ENCODE measurements at places on chromosomes 4 and X. TPM values are rescaled to one million over a fixed set of nuclear protein-coding genes. Genes with fewer than 3 reads are reported as not detected.

- DNase-seq: no peak
Measured at GRCh38 chr4:8850830-8851188, 20.8 kb downstream of the HMX1 start.

- peak; percentile 71 for DNase-seq
Measured at GRCh38 chrX:49172280-49172780, 632 bp downstream of the PLP2 start.

- no peak for DNase-seq
Measured at GRCh38 chrX:49001521-49002090, 458 bp downstream of the GRIPAP1 start.

DNA sequence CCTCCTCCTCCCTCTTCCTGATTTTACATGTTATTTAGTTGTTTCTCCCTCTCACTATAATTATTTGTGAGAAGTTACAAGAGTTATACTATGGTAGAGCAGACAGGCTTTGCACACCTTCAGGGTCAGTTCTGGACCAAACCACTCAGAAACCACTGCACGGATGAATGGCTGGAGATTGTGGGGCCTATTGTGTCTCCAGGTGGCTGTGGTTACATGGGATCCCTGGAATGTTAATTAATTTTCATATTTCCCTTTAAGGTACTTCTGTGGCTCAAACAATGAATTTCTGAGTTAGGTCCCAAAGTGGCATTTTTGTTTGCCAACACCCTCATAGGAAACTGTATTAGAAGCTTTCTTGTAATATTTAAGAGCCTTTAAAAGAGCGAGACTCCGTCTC lies 151.9 kb downstream of the BMPR1B start:
- no peak for DNase-seq

The TACR3 gene
- not detected for polyA plus RNA-seq

The CSAG2 gene
- not detected for polyA plus RNA-seq

GRCh38 chrX:17552044-17552650 lies 177.1 kb downstream of the NHS start:
- no peak for DNase-seq

The PNMA6A gene
- 0.51 TPM for polyA plus RNA-seq

DNA sequence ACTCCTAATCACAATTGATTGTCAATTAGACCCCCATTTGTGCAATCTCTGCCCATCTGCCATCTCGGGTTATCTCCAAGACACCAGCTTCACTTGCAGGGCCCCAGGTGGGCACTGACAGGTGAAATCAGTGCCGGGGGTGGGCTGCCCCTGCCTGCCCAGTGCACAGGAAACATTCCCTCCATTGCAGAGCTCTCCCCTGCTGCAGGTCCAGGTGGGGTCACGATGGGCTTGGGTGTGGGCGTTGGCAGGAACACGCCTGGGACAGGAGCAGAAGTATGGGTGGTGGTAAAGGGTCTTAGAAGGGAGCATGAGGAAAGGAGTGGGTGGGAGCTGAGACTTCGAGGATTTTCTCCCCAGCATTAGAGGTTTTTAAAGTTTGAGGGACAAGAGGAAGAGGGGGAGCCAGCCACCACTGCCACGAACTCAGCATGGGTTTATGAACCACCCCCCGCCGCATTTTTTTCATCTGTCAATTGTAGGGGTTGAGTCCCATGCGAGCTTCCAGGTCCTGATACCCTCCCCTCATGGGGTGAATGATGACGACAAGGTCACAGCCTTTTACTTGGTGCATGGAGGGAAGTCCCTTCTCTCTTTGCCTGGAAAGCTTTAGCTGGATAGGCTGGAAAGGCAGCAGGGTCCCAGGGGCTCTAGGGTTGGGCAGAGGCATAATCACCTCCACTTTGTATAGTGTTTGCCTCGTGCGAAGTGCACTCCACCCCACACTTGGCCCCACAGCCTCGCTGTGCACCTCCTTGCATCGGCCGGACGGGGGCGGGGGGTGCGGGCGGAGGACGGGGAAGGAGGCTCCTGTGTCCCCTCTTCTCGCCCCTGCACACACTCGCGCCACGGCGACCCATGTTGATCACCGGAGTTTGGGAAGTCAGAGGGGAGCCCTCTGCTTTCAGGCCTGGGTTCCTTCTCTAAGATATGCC lies 3.5 kb upstream of the NKX1-1 start:
- no peak for DNase-seq

DNA sequence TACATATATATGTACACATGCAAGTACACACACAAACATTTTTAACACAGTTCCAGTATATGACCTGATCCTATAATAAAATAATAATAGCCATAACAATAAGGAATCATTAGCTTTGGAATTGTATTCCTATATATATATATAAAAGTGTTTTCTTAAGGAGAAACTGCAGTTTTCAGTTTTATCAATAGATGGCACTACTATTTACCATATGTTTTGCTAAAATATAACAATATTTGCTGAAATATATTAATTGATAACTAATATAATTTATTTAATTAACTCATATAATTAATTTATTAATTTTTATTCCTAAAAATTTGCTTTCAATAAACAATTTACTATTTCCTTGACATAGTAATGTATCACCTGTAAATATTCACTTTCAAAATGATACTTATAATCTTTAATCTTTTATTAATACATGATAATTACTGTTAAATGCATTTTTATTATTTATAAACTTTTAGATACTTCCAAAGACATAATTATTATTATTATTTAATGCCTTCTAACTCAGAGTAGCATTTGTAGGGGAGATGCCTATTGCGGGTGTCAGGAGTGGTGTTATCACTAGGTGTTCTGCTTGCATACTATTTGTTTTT lies 599.5 kb downstream of the FSTL5 start:
- no peak for DNase-seq

GRCh38 chr4:112411781-112412550 lies 104.0 kb downstream of the NEUROG2 start:
- DNase-seq: peak; percentile 28

GRCh38 chrX:9318766-9319165 lies 146.1 kb upstream of the TBL1X start:
- DNase-seq: no peak

DNA sequence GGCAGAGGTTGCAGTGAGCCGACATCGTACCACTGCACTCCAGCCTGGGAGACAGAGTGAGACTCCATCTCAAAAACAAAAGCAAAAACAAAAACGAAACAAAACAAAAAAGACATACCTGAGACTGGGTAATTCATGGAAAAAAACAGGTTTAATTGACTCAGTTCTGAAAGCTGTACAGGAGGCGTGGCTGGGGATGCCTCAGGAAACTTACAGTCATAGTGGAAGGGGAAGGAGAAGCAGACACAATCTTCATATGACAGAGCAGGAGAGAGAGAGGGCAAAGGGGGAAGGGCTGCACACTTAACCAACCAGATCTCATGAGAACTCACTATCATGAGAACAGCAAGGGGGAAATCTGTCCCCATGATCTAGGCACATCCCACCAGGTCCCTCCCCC lies 229.5 kb downstream of the STK32B start:
- DNase-seq: no peak

DNA sequence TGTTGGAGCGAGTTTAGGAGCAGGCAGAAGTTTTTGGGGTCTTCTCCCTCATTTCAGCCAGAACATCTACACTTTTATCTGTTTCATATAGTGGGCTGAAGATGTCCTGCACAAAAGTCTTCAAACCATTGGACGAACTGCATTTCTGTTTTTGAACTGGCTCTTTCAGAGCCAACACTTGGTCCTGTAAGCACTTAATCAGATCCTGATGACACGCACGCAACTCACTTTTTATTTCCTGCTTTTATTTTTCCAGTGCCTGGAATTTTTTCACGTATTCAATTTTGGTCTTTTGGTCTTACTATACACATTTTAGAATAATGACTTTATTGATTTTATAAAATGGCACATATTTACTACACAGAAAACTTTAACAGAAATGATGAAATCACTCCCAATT lies 40.2 kb upstream of the NKX3-2 start:
- no peak for DNase-seq

The CNKSR2 gene
- 0.51 TPM for polyA plus RNA-seq

DNA sequence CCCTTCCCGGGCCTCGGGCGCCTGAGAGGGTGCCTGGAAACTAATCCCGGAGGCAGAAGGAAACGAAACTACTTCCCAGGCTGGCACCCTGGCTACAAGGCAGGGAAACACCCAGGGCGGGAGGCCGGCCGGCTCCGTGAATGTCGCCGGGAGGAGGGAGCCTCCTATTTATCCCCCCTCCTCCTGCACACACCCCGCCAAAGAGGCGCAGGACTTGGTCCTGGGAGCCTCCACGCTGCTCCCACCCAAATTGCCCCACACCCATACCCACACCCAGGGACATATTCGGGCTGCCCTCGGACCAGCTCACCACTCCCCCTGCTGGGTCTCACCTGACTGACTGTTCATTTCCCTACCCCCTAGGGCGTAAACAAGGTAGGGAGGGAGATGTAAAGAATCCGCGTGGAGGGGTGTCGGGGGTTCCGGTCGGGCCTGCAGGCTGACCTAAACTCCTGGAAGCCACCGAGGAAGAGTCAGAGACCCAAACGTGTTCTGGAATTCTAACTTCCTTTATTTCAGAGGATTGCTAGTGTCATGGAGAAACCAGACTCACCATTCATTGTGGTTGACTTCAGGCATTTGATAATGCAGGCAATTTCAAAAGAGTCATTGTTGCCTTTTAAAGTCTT lies at the start of gene BTC:
Gene BTC, minus strand, starts transcription at position 142 of the 629 bp plus-strand sequence. CDS start 198 bp downstream, outside the sequence.
- DNase-seq: peak; percentile 13

DNA sequence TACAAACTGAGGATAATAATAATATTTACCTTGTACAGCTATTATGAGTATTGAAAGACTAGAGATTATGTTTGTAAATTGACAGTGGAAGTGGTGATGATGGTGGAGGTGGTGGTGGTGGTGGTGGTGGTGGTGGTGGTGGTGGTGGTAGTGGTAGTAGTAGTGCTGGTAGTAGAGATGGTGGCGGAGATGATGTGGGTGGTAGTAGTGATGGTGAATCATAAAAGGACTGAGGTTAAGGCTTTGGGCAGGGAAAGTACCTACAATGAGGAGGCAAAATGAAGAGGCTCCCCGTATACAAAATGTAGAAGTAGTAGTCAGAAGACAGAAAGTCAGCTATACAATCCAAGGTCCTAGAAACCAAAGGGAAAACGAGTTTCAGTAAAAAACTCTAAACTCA lies 214.1 kb downstream of the BCOR start:
- no peak for DNase-seq

GRCh38 chr4:180539284-180539683 lies 1703.9 kb upstream of the TENM3 start:
- no peak for DNase-seq

DNA sequence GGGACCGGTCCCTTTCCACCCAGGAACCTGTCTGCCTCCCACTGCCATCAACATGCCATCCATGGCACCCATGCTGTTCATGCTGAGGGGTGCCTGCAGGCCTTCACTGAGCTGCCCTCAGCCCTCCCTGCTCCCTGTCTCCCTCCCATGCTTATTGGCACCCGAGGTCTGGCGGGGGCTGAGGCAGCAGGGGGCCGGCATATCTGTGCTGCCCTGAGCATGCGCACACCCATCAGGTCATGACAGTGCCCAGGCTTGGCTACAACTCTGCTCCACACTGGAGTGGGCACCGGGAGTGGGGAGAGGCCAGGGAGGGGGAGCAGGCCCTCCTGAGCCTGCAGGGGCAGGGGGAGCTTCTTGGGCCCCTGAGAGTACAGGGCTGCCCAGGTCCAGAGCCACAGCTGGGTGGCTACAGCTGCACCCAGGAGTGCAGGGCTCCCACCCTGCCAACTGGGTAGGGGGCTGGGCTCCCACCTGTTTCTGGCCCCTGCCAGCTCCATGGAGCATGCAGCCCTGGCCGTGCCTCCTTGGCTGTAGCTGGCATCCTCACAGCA lies 395.8 kb upstream of the DMD start:
- DNase-seq: no peak

- DNase-seq: no peak
Measured at GRCh38 chrX:11580789-11581188, 84.9 kb downstream of the ARHGAP6 start.

GRCh38 chrX:73850124-73851013 lies 287.4 kb downstream of the CHIC1 start:
- no peak for DNase-seq

The EMCN gene
- 25.1 TPM for polyA plus RNA-seq

GRCh38 chr4:8872402-8873291 lies 1.0 kb upstream of the HMX1 start:
- DNase-seq: no peak

DNA sequence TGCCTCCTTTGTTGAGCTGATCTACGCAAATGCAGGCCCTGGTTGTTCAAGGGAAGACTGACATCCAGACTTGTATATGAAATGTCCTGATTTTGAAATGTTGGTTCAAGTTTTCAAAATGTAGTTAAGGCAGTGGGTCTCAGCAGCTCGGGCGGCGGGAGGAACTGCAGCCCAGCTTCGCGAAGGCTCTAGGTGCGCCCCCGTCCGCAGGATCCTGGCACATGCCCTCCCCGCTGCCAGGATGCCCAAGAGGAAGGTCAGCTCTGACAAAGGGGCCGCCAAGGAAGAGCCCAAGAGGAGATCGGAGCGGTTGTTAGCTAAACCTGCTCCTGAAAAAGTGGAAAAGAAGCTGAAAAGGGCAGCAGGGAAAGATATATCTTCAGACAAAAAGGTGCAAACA lies 1310.1 kb downstream of the ADGRL3 start:
- DNase-seq: no peak

The FOXR2 gene
- not detected for polyA plus RNA-seq

GRCh38 chr4:20299515-20299914 lies 47.8 kb downstream of the SLIT2 start:
- no peak for DNase-seq

The MAGEB10 gene
- not detected for polyA plus RNA-seq

The CFAP99 gene
- polyA plus RNA-seq: not detected

DNA sequence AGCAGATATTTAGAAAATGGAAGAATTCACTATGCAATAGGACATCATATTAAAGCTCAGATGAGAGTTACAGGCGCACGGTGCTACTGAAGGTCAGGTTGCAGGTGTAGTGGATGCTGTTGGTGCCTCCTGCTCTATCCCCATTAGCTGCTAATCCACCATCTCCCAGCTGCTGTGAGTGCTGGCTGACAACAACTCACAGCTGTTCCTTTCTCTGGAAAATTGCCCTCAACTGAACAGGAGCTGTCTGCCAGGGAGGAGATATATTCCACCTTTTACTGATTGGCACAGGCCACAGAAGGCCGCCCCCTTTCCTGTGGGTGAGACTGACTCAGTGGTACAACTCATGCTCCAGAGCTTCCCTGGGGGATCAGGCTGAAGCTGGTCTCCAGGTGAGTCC lies 48.7 kb downstream of the UCHL1 start:
- DNase-seq: no peak

The MAGIX gene
- polyA plus RNA-seq: 5.4 TPM

DNA sequence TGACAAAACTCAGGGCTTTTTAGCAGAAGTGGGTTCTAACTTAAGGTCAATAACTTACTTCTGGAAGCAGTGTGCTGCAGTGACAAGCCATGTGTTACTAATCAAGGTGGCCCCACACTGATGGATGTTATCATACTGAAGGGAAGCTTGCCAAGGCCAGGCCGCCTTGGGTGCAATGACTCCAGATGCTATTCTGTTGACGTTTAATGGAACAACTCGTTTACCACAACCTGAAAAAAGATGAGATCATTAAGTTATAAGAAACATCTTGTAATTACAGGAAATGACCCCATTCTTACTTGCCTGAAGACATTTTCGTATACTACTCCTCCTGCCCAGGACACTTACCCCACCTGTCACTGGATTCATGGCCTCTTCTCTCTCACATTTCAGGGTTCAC lies 38.9 kb upstream of the TMPRSS11D start:
- DNase-seq: no peak
